WERI-Rb-1 (cell line): ENCODE measurements at places on chromosomes 7 and 10.
A peak's percentile ranks its signal among the peaks of the same experiment; 100 is the strongest.

GRCh38 chr7:77184990-77185389 is 14.6 kb downstream of the FGL2 start:
- DNase-seq = no peak

DNA sequence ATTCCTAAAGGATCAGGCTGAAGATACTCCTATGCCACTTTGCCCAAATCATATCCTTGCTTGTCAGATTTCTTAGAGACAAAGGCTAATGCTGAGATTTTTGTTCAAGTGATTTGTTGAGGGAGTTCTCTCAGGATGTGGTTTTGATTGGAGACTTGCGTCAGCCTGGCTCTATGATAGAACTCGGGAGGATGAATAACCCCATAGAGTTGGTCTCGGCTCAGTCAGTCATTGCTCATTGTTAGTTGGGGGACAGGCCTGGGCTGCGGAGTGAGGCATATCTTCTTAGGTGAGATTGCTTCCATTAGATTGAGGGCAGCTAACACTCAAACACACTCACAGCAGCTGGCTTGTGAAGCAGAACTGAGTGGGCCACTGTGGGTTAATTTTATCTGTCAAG is 203.4 kb downstream of the KIF20B start:
- no peak for DNase-seq

DNA sequence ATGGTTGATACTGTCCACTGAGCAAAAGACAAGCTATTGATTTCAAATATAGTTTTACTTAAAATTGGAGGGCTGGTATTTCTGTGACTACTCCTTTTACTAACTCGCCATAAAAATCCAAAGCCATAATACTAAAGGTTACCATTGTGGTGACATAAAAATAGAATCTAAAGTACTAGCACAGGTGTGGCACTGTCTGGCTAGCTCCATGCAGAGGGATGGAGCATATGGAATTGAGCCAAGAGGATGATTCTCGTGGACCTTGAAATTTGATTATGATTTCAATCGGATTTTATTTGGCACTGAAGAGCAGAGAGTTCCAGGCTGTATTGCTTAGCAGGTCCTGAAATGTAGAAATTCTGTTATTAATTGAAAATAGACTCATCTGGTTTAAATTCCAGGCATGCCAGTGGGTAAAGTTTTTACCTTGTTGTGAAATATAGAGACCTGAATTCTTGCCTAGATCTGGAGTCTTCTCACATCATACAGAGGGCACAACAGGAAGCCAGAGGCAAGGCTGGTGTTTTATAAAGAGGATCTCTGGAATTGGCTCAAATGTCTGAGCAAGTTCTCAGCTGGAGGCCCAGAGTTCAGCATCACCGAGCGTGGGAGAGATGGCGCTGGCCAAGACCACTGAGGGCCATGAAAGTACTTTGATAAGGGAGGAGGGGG is 29.9 kb upstream of the DLD start:
- no peak for DNase-seq

DNA sequence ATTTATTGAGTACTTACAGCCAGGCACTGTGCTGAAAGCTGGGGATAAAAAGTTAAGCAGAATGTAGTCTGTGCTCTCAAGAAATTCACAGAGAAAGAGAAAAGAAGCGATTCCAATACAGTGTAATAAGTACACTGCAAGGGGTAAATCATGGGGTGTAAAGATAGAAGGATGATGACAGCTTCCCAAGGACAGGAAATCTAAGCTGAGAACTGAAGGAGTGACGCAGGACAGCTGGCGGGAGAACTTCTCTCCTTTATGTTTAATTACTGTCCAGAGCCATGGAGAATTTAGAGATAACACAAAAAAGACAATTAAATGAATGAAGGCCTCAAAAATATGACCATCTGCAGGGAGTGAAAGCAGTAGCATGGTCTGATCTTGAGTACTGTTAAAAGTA is 34.8 kb downstream of the C7orf33 start:
- peak; percentile 48 for DNase-seq

GRCh38 chr10:114697061-114697598 is 39.1 kb upstream of the ABLIM1 start:
- DNase-seq = no peak

- DNase-seq = no peak
Observed at GRCh38 chr7:14065286-14065685, 75.8 kb upstream of the ETV1 start.

GRCh38 chr7:23520582-23520981 is 11.2 kb downstream of the TRA2A start:
- peak; percentile 39 for DNase-seq
